Kidney epithelial cell (primary cell): ENCODE measurements at places on chromosomes 13 and 19. TPM values are rescaled to one million over a fixed set of nuclear protein-coding genes. Genes with fewer than 3 reads are reported as not detected.

The STK24 gene
- total RNA-seq = 177 and 190 TPM in 2 replicates

The RDH8 gene
- total RNA-seq = not detected in 2 replicates

The GPR12 gene
- total RNA-seq = not detected in 2 replicates

The MYADM gene
- 54.0 and 70.0 TPM in 2 replicates for total RNA-seq

The ASF1B gene
- 4.4 and 5.7 TPM in 2 replicates for total RNA-seq

The RAB3A gene
- 0.07 and 0.38 TPM in 2 replicates for total RNA-seq

The ZNF653 gene
- total RNA-seq = 6.6 and 20.5 TPM in 2 replicates

The KCTD4 gene
- total RNA-seq = not detected in 2 replicates

The SYNE4 gene
- 8.6 and 11.5 TPM in 2 replicates for total RNA-seq

The KLK5 gene
- 10.8 and 11.3 TPM in 2 replicates for total RNA-seq

The MIA gene
- total RNA-seq = not detected in 2 replicates

The MARCHF2 gene
- 75.0 and 95.9 TPM in 2 replicates for total RNA-seq

The SOX21 gene
- not detected in 2 replicates for total RNA-seq

The ZNF723 gene
- not detected in 2 replicates for total RNA-seq

The LILRB4 gene
- total RNA-seq = 2.7 TPM in 1 of 2 replicates, not detected in the other

The TTYH1 gene
- total RNA-seq = not detected in 2 replicates

The GRIN3B gene
- 0.08 and 1.6 TPM in 2 replicates for total RNA-seq

The PHLDB3 gene
- 15.8 and 23.0 TPM in 2 replicates for total RNA-seq

The LILRB5 gene
- 0.04 TPM in 1 of 2 replicates, not detected in the other for total RNA-seq

The CRX gene
- total RNA-seq = not detected in 2 replicates

The SIAH3 gene
- total RNA-seq = 0.13 and 0.34 TPM in 2 replicates

The MAMSTR gene
- 1.0 and 1.3 TPM in 2 replicates for total RNA-seq

The RFPL4AL1 gene
- total RNA-seq = not detected in 2 replicates

The MARK4 gene
- 21.8 and 21.9 TPM in 2 replicates for total RNA-seq

The ZNF225 gene
- 1.9 and 2.2 TPM in 2 replicates for total RNA-seq

The PSG11 gene
- total RNA-seq = not detected in 2 replicates

The TPGS1 gene
- total RNA-seq = 52.7 and 68.8 TPM in 2 replicates

The SIGLEC7 gene
- total RNA-seq = not detected in 2 replicates

The LIM2 gene
- total RNA-seq = not detected in 2 replicates

The ZNF737 gene
- total RNA-seq = 8.5 and 11.4 TPM in 2 replicates

The CCDC8 gene
- total RNA-seq = 21.8 and 22.2 TPM in 2 replicates

The SLC25A41 gene
- not detected in 2 replicates for total RNA-seq

The CGB1 gene
- 13.7 and 15.3 TPM in 2 replicates for total RNA-seq

The ZNF793 gene
- total RNA-seq = 3.4 and 7.7 TPM in 2 replicates

The ZNF575 gene
- not detected in 2 replicates for total RNA-seq

The PDCD2L gene
- total RNA-seq = 29.0 and 31.8 TPM in 2 replicates

The CFAP97D2 gene
- total RNA-seq = not detected in 2 replicates

The ACER1 gene
- not detected in 2 replicates for total RNA-seq

The CABP5 gene
- total RNA-seq = not detected in 2 replicates

The PCCA gene
- 15.7 and 34.5 TPM in 2 replicates for total RNA-seq

The TEKTIP1 gene
- total RNA-seq = not detected in 2 replicates

The ZNF155 gene
- total RNA-seq = 4.2 and 5.8 TPM in 2 replicates

The CC2D1A gene
- 26.5 and 32.0 TPM in 2 replicates for total RNA-seq

The GRIK5 gene
- total RNA-seq = 14.2 and 20.2 TPM in 2 replicates

The TINCR gene
- 1.0 and 1.4 TPM in 2 replicates for total RNA-seq

The TSKS gene
- total RNA-seq = not detected in 2 replicates

The KLF5 gene
- 23.0 and 26.4 TPM in 2 replicates for total RNA-seq

The LILRA1 gene
- not detected in 2 replicates for total RNA-seq

The SELENOV gene
- 0.27 and 0.42 TPM in 2 replicates for total RNA-seq

The FXYD7 gene
- total RNA-seq = not detected in 2 replicates

The C13orf46 gene
- 0.04 TPM in 1 of 2 replicates, not detected in the other for total RNA-seq

The NCR1 gene
- not detected in 2 replicates for total RNA-seq

The ICAM1 gene
- total RNA-seq = 155 TPM in 2 replicates

The FARP1 gene
- 135 and 147 TPM in 2 replicates for total RNA-seq

The ZNF837 gene
- 4.3 and 5.9 TPM in 2 replicates for total RNA-seq

The RNF225 gene
- total RNA-seq = not detected in 2 replicates

The ENOX1 gene
- 0.71 and 1.5 TPM in 2 replicates for total RNA-seq

The ANGPTL8 gene
- not detected in 2 replicates for total RNA-seq

The SLC15A1 gene
- total RNA-seq = 0.68 and 1.1 TPM in 2 replicates
